CD8-positive, alpha-beta T cell (primary cell): ENCODE measurements at places on chromosomes 11 and 22. TPM values are rescaled to one million over a fixed set of nuclear protein-coding genes. Genes with fewer than 3 reads are reported as not detected.

The GNAZ gene
- not detected for total RNA-seq

The DDX25 gene
- total RNA-seq = not detected

The MS4A10 gene
- total RNA-seq = not detected

The GLB1L3 gene
- total RNA-seq = 0.58 TPM

The MORC2 gene
- 20.1 TPM for total RNA-seq

The MRGPRX4 gene
- total RNA-seq = not detected

The OR52H1 gene
- total RNA-seq = not detected

DNA sequence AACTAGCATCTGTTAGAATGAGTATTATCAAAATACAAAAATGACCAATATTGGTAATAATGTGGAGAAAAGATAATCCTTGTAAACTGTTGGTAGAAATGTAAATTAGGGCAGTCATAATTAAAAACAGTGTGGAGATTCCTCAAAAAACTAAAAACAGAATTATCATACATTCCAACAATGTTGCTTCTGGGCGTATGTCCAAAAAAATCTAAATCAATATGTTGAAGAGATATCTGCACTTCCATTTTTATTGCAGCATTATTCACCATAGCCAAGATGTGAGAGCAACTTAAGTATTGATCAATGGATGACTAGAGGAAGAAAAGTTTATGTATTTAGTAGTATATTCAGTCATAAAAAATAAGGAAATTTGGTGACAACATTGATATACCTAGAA is 59.8 kb upstream of the OR9G4 start:
- no peak for DNase-seq

DNA sequence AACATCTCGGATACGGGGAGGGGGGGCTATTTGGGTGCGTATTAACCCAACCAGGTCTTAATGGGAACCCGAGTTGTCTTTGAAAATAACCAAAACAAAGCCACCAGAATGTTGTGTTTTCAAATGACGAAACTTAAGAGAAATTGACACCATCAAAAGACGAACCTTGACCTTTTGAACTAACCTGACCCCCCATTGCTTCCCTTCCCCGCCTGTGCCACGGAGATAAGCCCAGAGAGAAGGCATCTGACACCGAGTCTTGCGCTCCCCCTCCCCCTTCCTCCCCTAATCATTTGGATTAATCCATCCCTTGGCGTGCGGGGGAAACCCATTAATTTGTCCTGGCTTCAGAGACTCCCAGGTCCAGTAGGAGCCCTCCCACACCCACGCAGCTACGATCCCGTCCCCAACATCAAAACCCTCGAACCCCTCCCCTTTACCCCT is 4.5 kb upstream of the GCAT start:
- DNase-seq = no peak

DNA sequence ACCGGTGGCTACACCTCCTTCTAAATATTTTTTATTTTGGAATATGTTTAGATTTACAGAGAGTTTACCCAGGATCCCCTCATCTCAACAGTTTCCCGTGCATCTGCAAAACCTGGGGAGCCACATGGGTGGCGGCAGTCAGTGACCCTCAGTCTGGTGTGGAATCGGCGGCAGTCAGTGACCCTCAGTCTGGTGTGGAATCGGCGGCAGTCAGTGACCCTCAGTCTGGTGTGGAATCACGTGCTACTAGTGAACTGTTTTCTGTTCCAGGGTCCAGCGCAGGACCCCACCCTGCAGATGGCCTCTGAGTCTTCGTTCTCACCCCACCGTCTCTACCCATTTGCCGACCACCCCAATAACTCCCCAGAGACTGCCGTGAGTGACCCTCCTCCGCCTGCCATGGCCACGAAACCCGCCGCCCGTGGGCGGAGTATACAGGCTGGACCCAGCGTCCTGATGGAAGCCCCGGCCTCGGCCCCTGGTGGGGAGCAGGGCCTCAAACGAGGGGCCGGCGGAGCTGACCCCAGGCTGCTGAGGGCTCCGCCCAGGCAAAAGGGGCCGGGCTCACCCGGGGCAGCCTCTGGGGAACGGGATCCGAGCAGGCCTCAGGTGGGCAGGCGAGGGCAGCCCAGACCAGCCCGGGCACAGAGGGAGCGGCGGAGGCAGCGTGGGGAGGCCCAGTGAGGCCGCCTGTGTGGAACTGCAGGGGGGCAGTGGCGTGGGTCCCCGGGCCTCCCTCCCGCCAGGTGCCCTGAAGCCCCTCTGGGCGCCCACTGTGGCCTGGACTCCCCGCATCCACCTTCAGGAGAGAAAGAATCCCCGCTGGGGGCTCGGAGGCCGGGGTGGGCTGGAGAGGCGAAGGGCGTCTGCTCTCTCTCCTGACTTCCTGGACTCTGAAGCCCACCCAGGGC is 2.5 kb downstream of the IL17REL start:
- DNase-seq = no peak

- no peak for DNase-seq
These were observed 90.8 kb upstream of the ALKBH3 start for GRCh38 chr11:43789700-43790443.

- no peak for DNase-seq
These were observed 302.6 kb downstream of the KIRREL3 start for GRCh38 chr11:126697936-126698335.

- DNase-seq = no peak
These were observed 69.1 kb downstream of the CTTN start for GRCh38 chr11:70467201-70468085.

- DNase-seq = peak; percentile 58
These were observed 36.2 kb downstream of the TBC1D22A start for GRCh38 chr22:46798366-46799350.

DNA sequence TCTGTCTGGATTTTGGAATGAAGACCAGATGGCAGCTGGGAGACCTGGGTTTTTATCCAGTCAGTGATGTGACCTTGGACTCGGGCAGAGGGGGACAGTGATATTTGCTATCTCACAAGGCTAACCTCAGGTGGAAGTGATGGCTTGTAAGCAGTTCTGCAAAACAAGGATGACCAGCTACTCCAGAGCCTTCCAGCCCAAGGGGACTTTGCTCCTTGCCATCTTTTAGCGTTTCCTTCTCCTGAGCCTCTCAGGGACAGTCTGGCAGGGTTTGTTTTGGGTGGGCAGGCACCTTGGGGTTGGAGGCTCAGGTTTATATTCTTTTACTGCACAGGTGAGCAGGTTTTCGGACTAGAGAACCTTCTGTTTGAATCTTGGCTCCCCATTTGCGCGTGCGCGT is 9.5 kb upstream of the OSBP2 start:
- DNase-seq = no peak

DNA sequence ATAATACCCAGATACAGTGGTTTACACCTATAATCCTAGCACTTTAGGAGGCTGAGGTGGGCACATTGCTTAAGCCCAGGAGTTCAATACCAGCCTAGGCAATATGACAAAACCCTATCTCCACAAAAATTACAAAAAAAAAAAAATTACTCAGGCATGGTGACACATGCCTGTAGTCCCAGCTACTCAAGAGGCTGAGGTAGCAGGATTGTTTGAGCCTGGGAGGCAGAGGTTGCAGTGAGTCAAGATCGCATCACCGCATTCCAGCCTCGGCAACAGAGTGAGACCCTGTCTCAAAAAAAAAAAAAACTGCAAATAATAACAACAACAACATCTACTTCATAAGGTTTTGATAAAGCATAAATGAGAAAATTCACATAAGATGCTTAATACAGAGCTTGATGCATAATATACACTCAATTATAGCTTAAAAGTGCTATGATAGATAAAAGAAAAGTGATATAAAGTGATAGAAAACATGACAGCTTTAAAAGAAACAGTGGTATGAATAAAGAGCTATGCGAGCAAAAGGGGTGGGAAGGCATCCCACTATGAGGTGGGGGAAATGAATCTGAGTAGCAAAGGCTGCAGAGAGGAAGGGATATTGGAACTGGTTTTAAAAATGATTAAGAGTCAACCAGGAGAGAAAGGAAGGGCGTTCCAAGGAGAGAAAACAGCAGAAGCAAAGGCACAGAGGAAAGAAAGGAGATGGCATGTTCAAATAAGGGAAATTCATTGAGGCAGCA is 197.6 kb downstream of the KIF18A start:
- no peak for DNase-seq

DNA sequence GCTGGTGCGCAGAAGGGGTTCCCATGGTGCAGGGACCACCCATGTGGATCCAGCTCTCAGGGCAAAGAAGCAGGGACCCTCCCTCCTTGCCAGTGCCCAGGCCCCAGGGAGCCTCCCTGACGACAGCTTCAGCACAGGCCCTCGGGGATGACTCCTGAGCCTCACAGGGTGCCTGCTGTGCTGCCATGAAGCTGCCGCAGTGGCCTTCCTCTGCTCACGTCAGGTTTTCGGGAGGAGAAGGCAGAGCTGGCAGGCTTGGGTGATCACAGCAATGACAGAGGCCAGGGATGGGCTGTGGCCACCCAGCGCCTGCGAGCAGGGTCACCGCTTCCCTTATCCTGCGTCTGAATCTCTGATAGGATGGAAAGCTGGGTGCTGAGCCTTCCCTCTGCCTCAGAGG is 276.2 kb downstream of the BRD1 start:
- DNase-seq = no peak

DNA sequence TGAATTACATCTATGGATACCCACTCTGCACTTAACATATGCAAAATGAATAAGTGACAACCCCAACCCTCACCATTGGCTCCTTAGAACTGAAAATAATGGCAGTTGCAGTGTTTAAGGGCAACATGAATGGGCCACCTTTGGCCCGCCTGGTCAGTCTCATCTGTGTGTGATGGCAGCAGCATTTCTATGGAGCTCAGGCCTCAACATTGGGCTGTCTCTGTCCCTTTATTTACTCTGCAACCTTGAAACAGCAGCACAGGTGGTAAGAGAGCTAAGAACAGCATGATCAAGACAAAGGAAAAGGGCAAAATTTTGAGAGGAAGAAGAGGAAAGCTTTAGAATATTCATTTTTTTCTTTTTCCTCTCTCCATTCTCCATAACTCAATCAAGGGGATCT is 38.3 kb upstream of the TMEM135 start:
- DNase-seq = no peak

- DNase-seq = no peak
These were observed 154.6 kb downstream of the MAML2 start for GRCh38 chr11:96188243-96189006.

- no peak for DNase-seq
These were observed 143.7 kb upstream of the SORL1-AS1 start for GRCh38 chr11:121596195-121597155.

DNA sequence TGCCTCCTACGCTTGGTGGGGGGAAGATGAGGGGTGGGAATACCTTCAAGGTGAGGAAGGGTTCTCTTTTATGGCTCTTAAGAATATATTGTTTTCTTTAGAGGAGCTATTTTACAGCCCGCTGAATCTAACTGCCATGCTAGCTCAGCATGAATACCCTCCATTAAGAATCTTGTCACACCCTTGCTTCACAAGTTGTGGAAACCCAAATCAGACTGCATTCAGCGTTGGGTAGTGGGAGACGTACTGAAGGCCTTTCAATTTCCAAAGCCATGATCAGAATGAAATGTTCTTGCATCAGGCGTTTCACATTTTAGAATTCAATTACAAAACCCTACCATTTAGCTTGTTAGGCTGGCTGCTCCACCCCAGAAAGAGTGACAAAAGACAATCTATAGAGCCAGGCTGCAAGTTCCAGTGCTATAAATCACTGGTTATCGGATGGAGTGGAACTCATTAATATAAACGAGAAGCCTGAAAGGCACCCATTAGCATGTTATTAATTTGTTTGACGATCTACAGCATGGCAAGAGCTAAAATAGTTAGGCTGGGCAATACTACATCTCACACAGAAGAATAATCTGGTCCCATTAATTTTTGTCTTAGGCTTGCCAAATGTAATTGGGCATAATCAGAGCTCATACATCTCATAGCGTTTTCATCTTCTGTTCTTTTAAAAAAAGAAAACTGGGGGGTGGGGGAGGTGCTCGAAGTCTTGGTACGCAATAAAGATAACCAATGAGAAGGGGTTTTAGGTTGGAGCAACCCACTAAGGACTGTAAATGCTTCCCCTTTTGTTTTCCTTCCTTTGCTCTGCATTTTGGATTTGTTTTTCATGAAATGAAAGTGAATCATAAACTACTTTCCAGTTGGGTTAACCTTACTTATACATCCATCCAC is 57.5 kb downstream of the ABTB2 start:
- DNase-seq = no peak

DNA sequence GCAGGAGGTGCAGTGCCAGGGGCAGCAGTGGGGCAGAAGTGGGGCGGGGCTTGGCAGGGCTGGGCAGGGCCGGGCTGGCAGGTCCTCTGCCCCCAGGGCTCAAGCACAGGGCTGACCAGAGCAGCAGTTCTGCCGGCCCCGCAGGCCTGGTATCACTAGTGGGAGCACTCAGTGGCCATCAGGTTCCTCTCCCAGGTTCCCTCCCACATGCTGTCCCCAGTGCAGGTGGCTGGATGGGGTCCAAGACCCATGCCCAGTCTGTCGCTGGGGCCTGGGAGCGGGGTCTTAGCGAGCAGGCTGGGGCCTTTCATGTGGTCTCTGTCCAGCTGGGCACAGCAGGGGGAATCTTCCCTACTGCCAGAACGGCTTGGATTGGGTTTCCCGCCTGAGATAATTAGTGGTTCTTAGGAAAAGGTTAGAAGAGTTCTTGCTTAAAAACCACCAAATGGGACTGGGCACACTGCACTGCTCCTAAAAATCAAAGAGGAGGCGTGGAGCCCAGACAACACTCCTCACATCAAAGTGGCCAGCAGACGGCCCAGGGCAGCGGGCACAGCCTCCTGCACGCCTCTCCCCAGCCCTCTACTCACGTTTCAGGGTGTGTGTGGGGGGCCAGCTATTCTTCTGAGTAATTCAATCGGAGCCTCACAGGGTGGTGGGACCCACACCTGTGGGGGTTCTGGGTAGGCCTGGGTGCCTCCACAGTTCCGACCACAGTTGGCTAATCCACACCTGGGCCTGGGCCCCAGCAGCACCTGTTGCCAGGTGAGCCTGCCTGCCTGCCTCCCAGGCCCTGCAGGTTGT is 45.6 kb downstream of the TPCN2 start:
- no peak for DNase-seq

DNA sequence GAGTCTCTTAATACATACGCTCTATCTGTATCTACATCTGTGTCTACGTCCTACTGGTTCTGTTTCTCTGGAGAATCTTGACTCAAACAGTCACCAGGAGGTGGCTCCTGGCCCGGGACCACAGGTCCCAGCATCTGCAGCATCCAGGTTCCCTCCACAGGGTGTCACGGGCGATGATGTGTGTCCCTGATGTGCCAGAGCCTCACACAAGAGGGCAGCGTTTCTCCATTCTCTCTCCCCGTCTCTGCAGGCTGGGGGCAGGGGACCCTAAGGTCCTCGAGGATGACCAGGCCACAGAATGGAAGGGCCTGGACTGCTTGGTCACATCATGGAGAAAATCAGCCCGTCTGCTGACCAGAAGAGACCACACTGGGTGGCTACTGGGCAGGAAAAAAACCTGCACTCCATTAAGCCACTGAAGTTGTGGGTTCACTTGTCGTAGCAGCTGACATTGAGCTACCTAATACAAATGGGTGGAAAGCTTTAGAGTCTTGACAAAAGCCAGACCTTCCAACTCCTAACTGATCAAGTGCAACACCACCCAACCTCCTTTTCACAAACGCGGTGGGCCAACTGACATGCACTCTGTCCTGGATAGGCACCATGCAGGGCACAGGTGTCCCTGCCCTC is 392.5 kb downstream of the CTTN start:
- no peak for DNase-seq
